ENCODE measurements at places on chromosomes 13 and 19.

- DNase-seq, result no peak
Measured at GRCh38 chr13:50552424-50552966, 291.0 kb downstream of the DLEU7 start.

DNA sequence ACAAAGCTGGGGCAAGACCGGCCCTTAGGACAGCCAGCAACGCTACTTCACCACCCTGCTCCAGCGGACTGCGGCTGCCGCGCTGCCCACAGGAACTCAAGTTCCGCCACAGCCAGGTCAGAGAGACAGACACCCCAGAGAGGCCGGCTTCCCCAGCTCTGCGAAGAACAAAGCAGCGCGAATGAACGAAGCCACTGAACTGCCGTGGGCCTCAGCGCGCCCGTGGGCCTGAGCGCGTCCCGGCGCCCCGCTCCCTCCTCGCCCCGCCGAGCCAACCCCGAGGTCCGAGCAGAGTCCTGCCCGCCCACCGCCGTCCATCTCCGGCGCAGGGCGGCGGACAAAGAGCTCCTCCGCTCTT is 158.4 kb downstream of the RNF17 start:
- peak; percentile 31 for DNase-seq

GRCh38 chr19:42200116-42200715 is 17.3 kb downstream of the DEDD2 start:
- no peak for DNase-seq

- no peak for DNase-seq
Measured at GRCh38 chr13:46324976-46325375, 62.1 kb downstream of the RUBCNL start.

DNA sequence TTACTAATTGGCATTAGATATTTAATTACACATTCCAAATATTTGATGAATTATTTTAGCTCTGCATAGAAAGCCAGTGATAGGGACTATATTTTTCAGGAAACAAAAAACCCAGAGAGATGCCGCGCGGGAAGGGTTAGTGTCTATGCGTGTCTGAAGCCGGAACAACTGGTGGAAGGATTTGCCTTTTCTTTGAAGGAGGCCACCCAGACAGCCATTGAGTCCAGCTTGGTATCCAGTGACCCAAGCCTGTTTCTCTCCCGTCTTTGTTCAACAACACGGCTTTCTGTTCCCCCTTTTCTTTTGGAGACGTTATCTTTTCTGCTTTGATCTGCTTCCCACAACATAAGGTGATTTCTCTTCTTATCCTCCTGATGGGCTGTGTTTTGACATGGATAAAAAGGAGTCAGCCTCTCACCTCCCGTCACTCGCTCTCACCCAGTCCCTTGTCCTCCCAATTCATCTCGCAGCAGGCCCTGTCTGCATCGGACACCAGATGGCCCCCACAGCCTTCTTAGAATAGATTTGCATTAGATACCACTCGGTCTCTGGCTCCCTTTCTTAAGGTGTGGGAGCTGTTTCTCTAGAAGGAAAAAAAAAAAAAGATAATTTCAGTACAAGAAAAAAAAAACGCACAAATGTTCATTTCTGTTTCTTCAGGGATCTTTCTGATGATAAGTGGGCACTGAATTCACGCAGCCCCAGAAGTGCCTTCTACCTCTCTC is 361.8 kb downstream of the ZNF536 start:
- DNase-seq, result no peak

GRCh38 chr13:50306156-50306555 is 290.9 kb downstream of the KCNRG start:
- no peak for DNase-seq

DNA sequence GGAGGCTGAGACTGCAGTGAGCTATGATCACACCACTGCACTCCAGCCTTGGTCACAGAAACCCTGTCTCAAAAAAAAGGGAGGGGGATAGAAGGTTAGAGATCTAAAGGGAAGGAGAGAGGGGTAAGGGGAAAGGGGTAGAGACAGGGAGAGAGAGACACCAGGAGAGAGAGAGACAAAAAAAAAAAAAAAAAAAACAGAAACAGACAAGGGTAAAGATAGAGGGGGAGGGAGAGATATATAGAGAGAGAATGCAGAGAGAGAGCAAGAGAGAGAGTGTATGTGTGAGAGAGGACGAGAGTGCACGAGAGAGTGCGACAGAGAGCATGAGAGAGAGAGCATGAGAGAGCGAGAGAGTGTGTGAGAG is 4.2 kb downstream of the CD70 start:
- DNase-seq, result no peak

- no peak for DNase-seq
Measured at GRCh38 chr13:73040968-73041596, 17.7 kb upstream of the KLF5 start.

GRCh38 chr19:4935444-4935843 is 26.1 kb downstream of the UHRF1 start:
- DNase-seq, result no peak

GRCh38 chr13:81771951-81772350 is 1431.0 kb upstream of the SPRY2 start:
- DNase-seq, result no peak

DNA sequence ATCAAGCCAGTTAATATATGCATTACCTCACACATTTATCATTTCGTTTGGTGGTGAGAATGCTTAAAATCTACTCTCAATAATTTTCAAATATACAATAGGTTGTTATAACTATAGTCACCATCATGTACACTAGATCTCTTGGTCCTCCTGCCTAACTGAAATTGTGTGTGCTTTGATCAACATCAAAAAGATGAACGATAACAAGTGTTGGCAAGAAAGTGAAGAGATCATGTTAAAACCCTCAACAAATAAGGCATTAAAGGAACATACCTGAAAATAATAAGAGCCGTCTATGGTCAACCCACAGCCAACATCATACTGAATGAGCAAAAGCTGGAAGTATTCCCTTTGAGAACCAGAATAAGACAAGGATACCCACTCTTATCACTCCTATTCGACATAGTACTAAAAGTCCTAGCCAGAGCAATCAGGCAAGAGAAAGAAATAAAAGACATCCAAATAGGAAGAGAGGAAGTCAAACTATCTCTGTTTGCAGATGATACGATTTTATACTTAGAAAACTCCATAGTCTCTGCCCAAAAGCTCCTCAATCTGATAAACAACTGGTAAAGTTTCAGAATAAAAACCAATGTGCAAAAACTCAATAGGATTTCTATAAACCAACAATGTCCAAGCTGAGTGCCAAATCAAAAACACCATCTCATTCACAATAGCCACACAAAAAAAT is 27.9 kb upstream of the OR10H1 start:
- no peak for DNase-seq

DNA sequence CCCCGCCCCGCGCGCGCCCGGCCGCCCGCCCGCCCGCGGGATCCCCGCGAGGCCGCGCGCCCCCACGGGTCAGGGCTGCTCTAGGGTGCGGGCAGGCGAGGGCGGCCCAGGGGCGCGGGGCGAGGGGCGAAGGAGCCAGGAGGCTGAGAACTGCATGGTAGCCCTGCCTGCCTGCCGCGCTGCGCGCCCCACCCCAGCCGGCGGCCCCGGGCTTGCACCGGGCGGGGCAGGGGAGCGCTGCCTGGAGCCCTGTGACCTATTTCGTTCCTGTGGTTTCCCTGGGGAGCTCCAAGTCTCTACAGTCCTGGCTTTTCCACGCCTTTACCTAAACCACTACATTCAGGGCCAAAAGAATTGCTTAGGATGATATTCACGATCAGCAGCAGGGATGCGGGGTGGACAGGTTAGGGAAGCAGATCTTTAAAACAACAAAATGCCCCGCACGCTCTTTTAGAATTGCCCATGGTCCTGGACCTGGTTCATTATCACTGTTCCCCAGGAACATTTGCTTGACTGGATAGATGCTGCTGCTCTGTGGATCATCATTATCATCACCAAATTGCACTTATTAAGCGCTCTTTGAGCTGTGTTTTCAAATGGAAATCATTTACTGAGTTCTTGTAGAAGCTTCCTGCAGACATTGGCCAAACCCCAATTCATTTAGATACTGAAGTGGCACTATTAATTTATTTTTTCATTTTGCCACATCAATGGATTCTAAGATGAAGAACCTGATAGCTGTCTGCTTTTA is 421 bp upstream of the GPR12 start:
- DNase-seq, result no peak

- no peak for DNase-seq
Measured at GRCh38 chr13:29654843-29655547, 59.5 kb upstream of the SLC7A1 start.

DNA sequence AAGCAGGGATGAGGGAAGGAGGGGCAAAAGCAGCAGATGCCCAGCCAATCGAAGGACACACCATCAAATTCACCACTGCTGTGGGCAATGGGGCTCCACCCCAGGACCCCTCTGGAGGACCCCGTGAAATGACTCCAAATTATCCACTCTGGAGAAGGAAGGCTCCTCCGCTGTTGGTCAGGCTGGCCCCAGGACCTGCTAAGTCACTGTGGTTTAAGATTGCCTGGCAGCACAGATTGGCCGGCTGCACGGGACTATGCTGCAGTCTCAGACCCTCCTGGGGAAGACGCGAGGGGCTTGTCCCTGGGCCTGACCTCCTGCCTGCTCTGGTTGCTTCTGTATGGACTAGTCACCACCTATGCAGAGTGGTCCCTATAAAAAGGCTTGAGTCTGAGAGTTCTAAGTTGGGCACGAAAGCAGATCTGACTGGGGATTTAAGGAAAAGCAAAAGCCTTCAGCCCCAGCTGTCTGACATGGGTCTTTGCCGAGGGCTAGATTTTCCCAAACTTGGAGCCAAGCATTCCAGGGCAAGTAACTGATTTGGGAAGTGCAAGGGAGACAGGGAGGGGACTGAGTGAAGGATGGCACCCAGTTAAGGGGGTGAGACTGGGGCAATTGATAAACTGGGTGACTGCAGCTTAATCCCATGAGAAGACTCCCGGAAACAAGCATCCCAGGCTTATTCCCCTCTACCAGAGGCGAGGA is 91.7 kb downstream of the TSHZ3 start:
- DNase-seq, result no peak

- DNase-seq, result peak; percentile 64
Measured at GRCh38 chr19:49614096-49614833, 23.3 kb downstream of the PRR12 start.

GRCh38 chr19:8423817-8424223 is 10.7 kb downstream of the MARCHF2 start:
- peak; percentile 98 for DNase-seq

DNA sequence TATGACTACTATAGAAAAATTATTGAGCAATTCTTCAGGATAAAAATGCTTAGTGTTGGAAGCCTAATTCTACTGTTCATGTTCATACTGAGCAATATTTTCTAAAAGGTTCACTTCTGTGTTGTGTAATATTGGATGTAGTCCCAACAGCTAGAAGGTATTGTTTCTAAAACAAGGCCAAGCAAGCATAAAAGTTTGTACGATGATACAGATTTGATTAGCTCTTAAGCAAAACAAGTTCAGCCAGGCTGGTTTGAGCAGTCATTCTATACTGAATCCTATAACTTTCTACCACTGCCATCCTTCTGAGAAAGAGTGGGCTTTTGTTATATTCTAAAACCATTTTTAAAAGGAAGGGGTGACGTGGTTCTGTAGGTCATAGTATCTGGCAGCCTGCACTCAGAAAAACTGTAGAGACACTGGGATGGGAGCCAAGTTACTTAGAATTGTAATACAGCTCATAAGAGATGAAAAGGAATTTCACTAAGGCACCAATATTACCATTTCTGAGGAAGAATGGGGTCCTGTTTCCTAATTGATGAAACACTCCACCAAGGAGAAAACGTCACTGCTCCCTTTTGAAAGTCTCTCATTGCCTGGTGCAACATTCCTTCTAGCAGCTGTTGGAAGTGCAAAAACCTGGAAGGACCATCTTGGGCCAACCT is 275.0 kb upstream of the DACH1 start:
- no peak for DNase-seq

DNA sequence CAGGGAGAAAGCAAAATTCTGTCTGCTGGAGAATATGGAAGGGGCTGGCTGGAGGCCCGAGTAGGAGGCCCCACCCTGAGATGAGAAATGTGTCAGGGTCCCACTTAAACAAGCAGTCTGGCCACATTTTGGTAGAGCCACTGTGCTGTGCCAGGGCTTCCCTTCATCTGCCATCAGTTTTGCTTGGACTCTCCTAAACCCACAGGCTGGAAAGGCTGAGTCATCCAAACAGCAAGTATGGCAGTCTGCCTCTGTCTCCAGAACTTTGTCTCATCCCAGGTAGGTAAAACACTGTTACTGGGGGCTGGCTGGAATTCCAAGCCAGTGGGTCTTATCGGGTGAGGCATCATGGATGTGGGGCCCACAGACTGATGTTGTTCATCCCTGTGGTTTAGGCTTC is 1390.6 kb downstream of the UQCRFS1 start:
- no peak for DNase-seq

- no peak for DNase-seq
Measured at GRCh38 chr19:29757551-29757950, 42.5 kb upstream of the C19orf12 start.

GRCh38 chr19:48390188-48391099 is 907 bp downstream of the KDELR1 start:
- peak; percentile 62 for DNase-seq

- no peak for DNase-seq
Measured at GRCh38 chr13:101449790-101450748, 2.4 kb upstream of the ITGBL1 start.

GRCh38 chr13:70842062-70842644 is 733.9 kb upstream of the KLHL1 start:
- no peak for DNase-seq

DNA sequence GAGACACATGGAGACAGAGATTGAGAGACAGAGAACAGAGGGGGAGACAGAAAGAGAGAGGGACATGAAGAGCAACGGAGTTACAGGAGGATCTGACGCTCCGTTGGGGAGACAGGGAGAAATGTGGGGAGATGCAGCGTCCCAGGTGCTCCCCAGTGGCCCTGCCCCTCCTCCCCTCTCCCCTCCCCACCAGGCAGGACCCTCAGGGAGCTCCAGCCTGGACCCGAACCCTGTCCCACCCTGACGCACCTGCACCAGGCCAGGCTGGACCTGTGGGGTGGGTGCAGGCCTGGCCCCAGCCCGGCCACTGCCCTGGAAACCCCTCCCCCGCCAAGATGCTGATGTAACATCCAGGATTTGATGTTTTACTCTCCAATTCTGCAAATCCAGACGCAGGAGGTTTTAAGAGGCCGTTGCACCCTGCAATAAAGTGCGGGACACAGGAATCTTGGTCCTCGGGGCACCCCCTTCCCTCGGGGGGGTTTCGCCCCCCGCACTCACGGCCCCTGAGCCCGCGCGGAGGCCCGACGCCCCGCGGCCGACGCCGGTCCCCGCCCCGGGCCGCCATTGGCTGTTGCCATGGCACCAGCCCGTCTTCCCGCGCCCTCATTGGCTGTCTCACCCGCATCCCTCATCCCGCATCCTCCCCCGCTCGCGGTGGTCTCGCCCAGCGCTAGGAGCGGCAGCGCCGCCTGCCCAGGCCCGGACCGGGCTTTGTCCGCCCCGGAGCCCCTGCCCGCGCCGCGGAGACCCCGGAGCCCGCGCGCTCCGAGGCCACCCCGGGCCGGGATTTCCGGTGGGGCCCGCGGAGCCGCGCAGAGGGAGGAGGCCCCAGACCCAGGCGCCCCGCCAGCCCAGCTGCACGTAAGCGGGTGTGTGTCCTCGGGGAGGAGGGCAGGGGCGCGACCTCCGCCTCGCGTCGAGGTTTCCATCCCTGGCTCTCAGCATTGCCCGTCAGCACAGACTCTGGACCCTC is at the start of gene APC2:
TSS of gene APC2 (plus strand) at position 655 of the 976 bp plus-strand sequence. CDS start 2,881 bp downstream, outside the sequence.
- DNase-seq, result no peak
